KG1 (cell line): ENCODE measurements at places on chromosomes 2 and 18.

DNA sequence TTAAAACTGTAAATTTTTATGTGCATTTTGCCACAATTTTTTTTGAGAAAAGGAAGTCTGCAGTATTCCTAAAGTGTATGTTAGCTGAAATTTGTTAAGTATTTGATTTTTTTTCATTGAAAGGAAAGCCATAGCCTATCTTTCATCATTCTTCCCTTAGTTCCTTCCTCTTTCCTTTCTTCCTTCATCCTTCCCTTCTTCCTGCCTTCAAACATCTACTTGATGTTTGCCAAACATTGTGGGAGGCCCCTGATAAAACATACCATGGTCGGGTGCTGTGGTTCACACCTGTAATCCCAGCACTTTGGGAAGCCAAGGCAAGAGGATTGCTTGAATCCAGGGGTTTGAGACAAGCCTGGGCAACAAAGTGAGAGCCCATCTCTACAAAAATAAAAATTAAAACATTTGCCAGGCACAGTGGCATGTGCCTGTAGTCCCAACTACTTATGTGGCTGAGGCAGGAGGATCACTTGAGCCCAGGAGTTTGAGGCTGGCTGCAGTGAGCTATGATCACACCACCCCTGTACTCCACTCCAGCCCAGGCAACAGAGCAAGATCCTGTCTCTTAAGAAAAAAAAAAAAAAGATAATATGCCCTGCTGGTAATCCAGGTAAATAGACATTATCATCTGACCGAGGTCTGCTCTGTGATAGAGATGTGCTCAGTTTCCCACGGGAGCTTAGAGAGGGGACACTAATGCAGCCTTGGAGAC is 278.4 kb upstream of the STON1 start:
- no peak for DNase-seq

DNA sequence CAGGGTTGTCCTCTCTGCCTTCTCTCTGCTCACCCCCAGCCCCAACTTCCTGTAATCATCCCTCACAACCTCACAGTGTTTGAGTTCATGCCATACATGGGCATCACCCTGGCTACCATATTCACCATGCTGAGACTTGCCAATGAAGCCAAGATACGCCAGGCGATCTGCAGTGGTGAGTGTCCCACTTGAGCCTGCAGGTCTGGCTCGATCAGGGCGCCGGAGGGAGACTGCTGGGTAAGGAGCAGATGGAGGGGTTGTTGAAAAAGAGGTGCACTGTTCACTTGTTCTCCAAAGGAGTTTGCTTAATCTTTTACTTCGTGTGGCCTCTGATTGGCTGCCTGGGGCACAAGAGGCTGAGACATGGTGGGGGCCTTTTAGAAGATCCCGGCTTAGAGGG is 14.6 kb downstream of the MROH2A start:
- no peak for DNase-seq

DNA sequence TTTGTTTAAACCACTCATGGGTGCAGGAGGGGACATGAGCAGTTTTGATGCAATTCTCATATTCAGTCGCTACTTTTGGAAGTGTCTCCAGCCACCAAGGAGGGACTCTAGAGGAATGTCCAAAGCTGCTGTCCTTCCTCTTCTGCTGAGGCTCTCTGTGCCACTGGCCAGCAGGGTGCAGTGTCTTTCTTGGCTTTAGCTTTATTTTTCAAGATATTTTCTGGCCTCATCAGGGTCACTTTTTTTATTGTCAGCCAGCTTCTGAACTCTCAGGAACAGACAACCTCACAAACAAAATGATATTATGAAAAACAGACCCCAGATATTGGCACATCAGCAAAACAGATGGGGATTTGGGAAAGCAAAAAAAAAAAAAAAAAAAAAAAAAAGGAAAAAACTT is 289.3 kb upstream of the ZSWIM2 start:
- no peak for DNase-seq

- DNase-seq = no peak
Measured at GRCh38 chr2:168355779-168356476, 100.1 kb upstream of the CERS6 start.

- DNase-seq = no peak
Measured at GRCh38 chr2:190334479-190335224, 8.7 kb upstream of the INPP1 start.

DNA sequence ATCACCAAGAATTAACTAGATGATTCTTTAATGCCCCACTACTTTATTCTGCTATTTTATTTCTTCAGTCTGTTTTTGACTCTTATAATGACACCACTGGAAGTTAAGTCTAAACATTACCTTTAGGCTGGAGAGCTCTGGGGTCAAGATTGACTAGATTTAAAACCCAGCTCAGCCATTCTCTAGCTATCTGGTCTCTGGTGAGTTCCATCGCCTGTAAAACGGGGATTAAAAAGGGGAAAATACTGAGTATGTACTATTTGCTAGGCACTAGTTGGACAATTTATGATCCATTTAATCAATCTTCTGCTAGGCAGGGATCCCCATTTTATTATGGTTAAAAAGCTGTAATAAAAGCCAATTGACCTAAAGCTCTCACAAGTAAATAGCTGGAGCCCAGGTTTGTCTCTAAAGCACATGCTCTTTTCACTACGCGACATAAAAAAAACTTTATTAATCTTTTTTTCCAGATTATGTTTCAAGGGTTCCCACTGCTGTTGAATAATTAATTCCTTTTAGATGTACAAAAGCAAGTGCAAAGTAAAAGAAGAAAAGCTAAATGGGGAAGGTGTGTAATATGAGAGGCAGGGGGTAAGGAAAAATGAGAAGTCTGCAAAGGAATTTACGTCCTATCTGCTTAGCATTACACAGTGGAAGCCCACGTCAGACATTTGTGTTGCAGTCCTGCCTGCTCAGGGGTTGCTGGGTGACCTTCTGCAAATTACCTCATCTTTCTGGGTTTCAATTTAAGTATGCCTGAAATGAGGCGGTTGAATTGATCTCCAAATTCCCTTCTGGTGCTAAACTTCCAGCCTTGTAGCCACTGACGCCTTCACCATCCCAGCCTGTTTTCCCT is 918 bp upstream of the NABP1 start:
- no peak for DNase-seq

DNA sequence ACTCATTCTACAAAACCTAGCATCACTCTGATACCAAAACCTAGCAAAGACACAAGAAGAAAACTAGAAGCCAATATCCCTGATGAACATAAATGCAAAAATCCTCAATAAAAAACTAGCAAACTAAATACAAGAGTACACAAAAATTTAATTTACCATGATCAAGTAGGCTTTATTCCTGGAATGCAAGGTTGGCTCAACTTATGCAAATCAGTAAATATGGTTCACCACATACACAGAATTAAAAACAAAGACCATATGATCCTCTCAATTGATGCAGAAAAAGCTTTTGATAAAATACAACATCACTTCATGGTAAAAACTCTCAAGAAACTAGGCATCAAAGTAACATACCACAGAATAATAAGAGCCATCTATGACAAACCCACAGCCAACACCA is 188.3 kb downstream of the ETAA1 start:
- DNase-seq = no peak
